OCI-LY7 (cell line): ENCODE measurements at places on chromosomes 12 and 14.

GRCh38 chr14:35254736-35255135, 37.4 kb upstream of the PSMA6 start:
- no peak for DNase-seq

DNA sequence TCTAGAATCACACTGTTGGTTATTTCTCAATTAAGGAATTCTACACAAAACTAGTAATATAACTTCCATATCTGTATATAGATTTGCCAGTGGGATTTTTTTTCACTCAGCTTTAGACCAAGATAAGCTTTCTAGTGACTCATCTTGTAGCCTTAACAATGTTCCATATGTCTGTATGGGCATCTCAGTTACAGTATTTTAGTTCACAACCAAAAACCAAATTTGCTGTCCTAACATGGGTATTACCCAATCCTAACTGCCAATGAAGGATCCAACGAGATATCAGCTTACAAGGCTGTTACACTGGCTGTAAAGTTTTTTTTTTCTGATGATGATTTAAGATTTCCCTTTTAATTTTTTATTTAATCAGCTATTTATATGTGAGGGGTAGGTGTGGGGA, 31.5 kb upstream of the KRR1 start:
- DNase-seq: no peak

GRCh38 chr12:59847127-59847526, 251.3 kb downstream of the SLC16A7 start:
- DNase-seq: no peak

DNA sequence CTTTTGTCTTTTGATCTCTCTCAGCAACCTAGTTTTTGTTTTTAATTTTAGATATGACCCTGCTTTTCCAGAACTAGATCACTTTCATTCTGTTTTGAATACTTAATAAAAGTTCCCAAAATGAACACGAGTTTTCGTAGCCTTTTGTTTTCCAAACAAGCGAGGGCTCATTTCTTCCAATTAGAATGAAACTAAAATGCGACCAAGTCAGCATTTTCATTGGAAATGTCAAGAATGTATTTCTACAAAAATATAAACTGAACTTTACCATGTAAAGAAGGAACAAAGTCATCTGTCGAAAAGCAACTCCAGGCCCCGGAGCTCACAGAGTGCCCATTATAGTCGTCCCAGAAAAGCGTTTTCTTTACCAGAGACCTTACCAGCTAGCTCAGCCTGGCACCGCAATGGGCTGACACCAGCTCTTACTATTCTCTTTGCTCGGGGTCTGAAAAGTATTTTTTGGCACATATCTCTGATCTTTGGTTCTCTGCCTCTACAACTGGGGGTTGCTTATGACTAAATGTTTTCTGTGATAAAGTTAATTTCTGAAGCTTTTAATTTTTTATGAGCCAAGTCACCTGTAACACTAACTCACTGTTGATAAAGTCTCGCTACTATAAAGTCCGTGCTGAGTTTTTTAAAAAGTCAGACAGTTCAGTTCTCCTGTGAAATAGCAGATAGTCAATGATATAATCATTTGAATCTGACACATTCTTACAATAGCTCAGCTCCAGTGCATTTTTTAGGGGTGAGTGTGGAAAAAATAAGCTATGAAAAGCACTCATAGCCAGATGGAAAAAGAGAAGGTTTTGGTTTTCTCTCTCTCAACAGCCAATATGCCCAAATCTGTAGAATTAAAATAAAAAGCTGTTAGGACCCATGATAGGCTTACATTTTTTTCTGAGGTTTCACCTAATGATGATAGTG, 43.4 kb downstream of the SAMD4A start:
- DNase-seq: no peak

GRCh38 chr14:77580964-77581505, 35.4 kb downstream of the SPTLC2 start:
- no peak for DNase-seq

DNA sequence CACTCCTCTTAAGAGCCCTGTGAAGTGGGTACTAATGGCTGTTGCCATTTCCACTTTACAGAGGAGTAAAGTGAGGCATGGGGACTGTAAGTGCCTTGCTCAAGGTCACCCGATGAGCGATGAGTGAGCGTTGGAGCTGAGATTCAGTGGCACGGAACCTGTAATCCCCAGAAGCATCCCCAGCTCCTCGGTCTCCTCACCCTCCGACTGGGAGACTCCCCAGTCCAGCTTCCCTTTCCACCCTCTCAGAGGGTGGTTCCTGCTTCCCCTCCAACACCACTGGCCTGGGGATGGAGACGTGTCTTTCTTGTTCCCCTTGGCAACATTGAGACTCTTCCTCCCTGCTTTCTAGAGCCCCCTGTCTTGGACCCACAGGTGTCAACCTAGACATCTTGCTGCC, 32.6 kb downstream of the TMEM63C start:
- DNase-seq: no peak

- no peak for DNase-seq
Observed at GRCh38 chr12:11500861-11501230, 105.5 kb upstream of the PRB2 start.

DNA sequence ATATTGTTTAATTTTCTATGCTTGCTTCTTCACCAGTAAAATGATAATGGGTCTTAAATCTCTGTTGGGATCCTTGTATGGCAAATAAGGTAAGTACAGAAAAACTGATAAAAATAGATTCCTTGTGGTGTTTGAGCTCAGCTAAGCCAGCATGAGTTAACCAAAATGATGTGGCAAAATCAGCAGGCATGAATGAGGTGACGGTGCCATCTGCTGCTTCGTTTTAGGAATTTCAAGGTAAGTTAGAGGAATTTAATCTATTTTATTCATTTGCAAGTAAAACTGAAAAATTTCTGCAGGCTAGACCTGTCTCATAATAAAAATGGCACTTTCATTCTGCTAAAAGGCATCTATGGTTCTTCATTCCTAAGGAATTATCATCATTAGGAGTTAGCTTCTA, 10.0 kb upstream of the CLEC7A start:
- DNase-seq: peak; percentile 67

- peak; percentile 8 for DNase-seq
Observed at GRCh38 chr14:30621354-30621939, 672 bp upstream of the SCFD1 start.

DNA sequence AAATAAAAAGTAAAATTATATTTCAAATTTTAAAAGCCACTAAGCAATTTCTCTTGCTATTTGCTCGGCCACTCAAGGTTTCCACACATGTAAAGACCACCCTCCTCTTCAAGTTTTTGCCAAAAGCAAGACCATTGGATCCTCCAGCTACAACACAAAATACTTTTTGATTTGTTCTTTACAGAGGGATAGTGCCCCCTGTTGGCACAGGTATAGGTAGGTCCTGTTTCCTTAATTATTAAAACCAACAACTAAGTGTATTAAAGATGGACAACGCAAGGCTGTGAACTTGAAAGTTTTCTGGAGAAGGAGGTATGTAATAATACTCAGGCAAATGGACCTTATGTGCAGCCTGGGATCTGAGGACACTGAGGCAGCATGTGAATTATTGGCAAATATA, 23.8 kb downstream of the ATP6V1D start:
- DNase-seq: peak; percentile 34

DNA sequence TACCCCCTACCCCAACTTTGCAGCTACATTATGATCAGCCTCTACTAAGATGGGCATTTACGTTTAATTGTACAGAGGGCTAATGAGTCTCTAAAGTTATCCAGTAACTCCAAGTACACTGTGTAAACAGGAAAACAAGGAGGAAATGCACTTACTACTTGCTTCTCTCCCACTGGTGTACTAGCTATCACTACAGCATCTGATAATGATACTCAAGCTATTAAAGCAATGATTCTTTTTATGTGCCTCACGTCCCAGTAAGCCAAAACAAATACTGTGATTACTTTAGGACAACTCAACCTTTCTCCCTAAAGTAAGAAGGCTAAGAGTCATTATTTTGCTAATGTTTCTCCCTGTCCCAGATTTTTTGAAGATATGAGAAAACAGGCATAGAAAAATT, 128.6 kb upstream of the CCDC175 start:
- no peak for DNase-seq

GRCh38 chr14:101783260-101784016, 21.9 kb downstream of the PPP2R5C start:
- no peak for DNase-seq

DNA sequence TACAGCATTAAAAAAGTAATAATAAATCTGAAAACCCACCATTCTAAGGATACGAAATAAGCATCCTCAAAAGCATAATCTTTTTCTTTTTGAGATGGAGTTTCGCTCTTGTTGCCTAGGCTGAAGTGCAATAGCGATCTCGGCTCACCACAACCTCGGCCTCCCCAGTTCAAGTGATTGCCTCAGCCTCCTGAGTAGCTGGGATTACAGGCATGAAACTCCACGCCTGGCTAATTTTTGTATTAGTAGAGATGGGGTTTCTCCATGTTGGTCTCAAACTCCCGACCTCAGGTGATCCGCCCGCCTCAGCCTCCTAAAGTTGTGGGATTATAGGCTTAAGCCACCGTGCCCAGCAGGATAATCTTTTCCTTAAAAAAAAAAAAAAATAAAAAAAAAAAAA, 4.3 kb downstream of the CCNT1 start:
- peak; percentile 12 for DNase-seq

- no peak for DNase-seq
Observed at GRCh38 chr12:56101045-56101444, 3.3 kb upstream of the PA2G4 start.

DNA sequence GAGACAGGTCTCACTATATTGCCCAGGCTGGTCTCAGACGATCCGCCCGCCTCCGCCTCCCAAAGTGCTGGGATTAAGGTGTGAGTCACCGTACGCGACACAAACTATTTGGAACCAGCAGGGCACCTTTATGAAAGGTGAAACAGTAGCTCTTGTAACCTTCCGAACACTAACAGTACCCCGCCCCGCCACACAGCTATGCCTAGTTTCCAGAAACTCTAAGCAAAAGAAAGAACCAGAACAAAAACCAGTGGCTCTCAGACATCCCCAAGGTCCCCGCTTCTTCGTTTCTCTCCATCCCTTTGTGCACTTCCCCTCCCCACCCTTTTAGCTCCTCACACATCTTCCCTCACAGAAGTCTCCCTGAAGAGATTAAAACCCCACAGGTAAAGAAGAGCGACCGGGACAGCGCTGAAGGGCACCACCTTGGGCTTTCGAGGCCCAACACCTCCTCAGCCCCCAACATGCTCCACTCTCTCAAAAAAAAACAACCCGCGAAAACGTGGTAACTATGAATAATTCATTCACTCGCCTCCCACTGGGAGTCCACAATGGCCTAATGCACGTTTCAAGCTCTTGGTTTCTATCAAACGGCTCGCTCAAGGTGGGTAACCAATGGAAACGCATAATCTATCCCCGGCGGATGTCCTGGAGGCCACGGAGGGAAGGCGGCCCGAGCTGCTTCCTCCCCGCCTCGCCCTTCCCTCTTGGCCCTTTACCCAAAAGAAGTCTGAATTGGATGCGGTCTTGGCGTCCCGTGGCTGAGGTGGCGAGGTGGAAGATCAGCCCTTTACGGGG, 877 bp downstream of the BAG5 start:
- peak; percentile 68 for DNase-seq

- no peak for DNase-seq
Observed at GRCh38 chr14:51929166-51929565, 60.2 kb upstream of the RTRAF start.

GRCh38 chr14:99415496-99416281, 65.0 kb downstream of the SETD3 start:
- DNase-seq: peak; percentile 84

DNA sequence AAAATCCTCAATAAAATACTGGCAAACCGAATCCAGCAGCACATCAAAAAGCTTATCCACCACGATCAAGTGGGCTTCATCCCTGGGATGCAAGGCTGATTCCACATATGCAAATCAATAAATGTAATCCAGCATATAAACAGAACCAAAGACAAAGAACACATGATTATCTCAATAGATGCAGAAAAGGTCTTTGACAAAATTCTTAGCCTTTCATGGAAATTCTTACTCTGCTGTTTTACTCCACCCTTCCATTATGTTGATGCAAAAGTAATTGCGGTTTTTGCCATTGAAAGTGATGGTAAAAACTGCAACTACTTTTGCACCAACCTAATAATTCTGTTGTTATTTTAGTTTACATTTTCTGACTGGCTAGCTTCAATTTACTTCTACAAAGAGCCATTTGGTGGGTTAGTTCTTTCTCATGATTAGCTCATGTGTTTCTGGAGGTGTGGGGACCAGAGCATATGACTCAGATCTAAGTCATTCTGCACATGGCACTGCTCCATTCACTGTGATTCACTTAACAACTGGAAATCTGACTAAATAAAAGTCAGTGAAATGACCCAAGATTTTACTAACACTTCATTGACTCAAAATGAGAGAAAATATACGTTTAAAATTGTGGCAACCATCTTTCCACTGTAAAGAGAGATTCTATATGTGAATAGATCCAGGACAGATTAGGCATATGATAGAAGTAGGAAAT, 99.9 kb downstream of the TMTC3 start:
- no peak for DNase-seq

GRCh38 chr12:1936406-1937320, 18.2 kb upstream of the CACNA2D4 start:
- no peak for DNase-seq

DNA sequence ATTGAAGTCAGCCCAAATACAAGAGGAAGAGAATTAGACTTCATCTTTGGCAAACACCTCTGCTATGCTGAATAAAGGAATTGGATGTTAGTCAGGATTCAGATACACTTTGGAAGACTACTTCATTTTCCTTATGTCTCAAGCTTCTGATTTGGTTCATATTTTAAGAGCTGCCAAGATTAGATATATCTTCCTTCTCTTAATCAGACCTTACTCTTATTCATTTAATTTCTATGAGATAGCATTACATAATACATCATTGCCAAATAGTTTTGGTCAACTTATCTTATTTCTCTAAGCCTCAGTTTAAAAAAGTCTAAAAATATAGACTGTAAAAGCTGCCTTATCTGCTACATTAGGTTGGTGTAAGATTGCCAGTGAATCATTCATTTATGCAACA, 330.6 kb upstream of the NAV3 start:
- DNase-seq: no peak

GRCh38 chr14:73771848-73772638, 57.9 kb upstream of the PNMA1 start:
- DNase-seq: peak; percentile 95

DNA sequence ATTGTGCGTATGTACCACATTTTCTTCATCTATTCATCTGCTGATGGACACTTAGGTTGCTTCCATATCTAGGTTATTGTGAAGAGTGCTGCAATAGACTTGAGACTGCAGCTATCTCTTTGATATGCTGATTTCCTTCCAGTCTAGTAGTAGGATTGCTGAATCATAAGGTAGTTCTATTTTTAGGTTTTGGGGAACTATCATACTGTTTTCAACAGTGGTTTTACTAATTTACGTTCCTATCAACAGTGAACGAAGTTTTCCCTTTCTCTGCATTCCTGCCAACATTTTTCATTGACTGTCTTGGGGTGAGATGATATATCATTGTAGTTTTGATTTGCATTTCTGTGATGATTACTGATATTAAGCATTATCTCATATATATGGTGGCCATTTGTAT, 482.2 kb downstream of the SLC16A7 start:
- DNase-seq: no peak

DNA sequence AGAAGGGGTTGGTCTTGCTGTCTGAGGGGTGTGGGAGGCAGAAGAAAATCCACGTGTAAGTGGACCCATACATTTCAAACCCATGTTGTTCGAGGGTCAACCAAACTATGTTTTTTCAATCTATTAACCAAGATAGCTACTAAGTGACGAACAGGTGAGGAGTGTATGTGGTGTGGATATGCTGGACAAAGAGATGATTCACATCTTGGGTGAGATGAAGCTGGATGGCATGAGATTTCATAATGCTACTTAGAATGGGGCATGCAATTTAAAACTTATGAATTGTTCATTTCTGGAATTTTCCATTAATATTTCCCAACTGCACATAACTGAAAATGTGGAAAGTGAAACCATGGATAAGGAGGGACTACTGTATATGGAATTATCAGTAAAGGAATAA, 17.9 kb upstream of the KTN1 start:
- no peak for DNase-seq
